Pons (tissue), 1 donor: ENCODE measurements at places on chromosomes 7 and 10.

GRCh38 chr7:158549616-158550393 is 37.8 kb downstream of the PTPRN2 start:
- DNase-seq = no peak

GRCh38 chr7:7536396-7537019 is 835 bp upstream of the COL28A1 start:
- DNase-seq = no peak

DNA sequence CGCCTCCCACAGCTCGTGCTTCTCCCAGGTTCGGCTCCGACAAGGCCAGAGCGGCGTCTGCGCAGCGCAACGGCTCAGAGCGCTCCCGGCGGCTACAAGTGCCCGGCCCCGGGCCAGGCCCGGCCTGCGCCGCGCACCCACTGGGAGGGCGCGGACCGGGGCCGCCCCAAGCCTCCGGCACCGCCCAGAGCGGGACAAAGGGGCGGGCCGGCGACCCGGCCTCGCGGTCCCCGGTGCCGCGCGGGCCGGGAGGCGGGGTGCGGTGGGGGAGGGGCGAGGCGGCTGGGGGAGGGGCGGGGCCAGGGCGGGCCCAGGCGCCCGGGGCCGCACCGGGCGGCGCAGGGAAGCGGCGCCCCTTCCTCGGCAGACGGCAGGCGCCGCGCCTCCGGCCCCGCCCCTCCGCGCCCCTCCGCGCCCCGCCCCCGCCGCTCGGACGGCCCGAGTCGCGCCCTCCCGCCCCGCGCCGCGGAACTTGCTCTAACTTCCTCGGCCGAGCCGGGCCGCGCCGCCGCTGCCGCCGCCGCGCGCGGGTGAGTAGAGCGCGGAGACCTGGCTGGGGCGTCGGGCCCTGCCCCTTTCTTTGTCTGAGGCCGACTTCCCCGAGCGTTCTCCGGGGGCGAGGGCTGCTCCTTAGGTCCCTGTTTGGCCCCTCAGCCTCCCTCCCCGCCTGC is at the start of gene TSPAN14:
Gene TSPAN14 (plus strand): TSS at position 469 of the 671 bp plus-strand sequence. CDS start 34,924 bp downstream, outside the sequence.
- DNase-seq = peak; percentile 71

- DNase-seq = no peak
These were observed 31.7 kb downstream of the TRDMT1 start for GRCh38 chr10:17169803-17170202.

GRCh38 chr10:7906128-7906527 is 87.8 kb downstream of the TAF3 start:
- no peak for DNase-seq

GRCh38 chr7:154929006-154929726 is 73.8 kb downstream of the PAXIP1 start:
- peak; percentile 5 for DNase-seq

DNA sequence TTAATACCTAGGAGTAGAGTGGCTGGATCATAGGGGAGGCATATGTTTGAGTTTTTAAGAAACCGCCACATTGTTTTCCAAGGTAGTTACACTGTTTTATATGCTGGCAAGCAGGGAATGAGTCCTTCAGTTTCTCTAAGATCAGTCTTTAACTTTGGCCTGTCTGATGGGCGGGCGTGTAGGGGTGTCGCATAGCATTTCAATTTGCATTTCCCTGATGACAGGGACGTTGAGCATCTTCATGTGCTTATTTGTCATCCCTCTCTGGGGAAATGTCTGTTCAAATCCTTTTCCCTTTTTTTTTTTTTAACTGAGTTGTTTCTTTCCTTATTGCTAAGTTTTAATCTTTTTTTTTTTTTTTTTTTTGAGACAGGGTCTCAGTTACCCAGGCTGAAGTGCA is 9.8 kb downstream of the MTG1 start:
- DNase-seq = no peak

- no peak for DNase-seq
These were observed 329.2 kb upstream of the COBL start for GRCh38 chr7:51645702-51646298.

DNA sequence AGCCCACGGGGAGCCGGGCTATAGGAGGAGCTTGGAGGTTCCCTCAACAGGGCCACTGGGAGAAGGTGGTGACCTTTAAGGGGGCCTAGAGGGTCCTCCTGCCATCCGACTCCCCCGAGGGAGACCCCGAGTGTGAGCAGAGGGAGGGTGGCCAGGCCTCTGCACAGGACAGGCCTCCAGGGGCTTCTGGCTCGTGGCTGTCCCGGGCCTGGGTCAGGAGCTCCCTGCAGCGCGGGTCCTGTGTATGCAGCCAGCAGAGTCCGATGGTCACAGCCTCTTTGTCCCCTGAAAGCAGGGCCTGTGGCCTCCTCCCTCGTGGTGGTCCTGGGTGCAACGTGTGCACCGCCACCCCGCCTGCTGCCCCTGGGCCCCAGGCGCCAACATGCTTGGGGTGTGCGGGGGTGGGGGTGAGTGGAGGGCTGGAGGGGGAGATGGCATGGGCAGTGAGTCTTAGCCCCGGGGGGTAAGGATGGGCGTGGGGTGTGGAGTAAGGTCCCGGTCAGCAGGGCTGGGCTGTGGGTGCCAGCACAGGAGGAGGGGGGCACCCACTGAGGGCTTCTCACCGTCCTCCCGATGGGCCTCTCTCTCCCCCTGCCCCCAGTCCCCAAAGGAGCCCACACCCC is 27.1 kb downstream of the UNCX start:
- DNase-seq = no peak

GRCh38 chr7:106243893-106244292 is 40.9 kb downstream of the NAMPT start:
- no peak for DNase-seq

- DNase-seq = no peak
These were observed 105.5 kb downstream of the BICC1 start for GRCh38 chr10:58618158-58618676.

- no peak for DNase-seq
These were observed 647.9 kb downstream of the CNTNAP2 start for GRCh38 chr7:146764458-146764857.

DNA sequence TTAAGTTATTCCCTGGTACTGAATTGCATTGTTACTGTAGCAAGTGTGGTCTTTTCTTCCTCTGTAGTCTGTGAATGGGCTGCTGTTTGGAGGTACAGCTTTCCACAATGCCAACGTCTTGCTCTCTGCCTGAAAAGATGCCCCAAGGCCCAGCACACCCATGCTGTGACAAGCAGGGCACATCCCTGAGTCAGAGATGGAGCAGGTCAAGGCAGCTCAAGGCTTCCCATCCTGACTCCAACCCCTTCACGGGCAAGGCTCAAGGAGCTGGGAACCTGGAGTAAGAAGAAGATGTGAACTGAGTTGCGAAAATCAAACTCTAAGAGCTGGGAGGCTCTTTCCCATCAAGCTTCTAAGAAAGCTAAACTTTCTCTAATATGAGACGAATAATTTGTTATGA is 27.2 kb downstream of the SVIL start:
- no peak for DNase-seq

GRCh38 chr7:106603346-106603745 is 57.6 kb downstream of the CCDC71L start:
- DNase-seq = no peak

DNA sequence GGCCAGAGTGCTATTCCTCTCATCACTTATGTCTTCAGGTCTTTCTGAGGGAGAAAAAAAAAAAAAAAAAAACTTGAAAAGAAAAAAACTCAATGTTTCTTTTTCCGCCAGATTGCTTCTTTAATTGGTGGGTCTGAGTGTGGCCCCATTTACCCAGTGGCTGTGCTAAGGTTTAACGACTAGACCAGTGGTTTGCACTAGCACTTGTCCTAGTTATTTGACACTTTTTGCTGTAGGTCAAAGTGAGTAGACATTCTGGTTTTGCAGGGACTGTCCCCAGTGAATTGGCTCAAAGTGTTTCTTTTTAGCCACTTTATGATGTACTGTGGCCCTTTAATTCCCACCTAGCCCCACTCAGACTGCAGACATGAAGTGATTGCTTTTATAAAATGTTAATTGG is 273.3 kb downstream of the PTEN start:
- no peak for DNase-seq

DNA sequence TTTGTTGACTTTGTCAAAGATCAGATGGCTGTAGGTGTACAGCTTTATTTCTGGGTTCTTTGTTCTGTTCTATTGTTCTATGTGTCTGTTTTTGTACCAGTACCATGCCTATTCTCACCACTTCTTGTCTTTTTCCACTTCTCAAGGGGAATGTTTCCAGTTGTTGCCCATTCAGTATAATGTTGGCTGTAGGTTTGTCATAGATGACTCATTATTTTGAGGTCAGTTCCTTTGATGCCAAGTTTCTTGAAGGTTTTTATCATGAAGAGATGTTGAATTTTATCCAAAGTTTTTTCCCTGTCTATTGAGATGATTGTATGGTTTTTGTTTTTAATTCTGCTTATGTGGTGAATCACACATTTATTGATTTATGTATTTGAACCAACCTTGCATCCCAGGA is 216.7 kb upstream of the RNF32 start:
- no peak for DNase-seq

- DNase-seq = no peak
These were observed 22.5 kb downstream of the WDR37 start for GRCh38 chr10:1078668-1079067.

DNA sequence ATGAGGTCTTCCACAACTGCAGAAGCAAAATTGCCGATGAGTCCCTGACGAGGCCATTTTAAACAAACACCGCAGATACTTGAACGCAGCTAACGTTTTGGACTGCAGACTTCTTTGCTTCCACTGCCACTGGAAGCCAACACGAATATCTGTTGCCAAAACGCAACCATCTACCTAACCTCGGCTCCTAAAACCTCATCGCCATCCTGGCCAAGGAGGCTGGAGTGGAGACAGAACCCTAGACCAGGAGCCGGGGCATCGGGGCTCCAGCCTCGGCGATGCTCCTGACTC is 493 bp downstream of the WDR91 start:
- peak; percentile 56 for DNase-seq

DNA sequence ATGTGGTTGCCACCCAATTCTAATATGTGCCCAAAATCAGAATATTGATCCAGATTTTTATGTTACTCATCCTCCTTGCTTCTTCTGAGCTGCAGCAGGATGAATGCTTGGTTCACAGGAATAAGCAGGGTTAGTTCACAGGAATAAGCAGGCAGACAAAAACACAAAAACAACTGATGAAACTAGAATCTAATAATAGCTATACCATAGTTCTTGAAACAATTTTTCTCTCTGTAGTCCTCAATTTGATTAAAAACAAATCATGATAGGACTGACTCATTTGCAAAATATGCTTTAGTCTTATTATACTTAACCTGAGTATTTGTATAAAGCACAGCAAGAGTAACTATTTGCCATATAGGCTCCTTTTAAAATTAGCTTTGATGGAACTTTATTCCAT is 24.4 kb upstream of the ARHGAP12 start:
- DNase-seq = no peak

DNA sequence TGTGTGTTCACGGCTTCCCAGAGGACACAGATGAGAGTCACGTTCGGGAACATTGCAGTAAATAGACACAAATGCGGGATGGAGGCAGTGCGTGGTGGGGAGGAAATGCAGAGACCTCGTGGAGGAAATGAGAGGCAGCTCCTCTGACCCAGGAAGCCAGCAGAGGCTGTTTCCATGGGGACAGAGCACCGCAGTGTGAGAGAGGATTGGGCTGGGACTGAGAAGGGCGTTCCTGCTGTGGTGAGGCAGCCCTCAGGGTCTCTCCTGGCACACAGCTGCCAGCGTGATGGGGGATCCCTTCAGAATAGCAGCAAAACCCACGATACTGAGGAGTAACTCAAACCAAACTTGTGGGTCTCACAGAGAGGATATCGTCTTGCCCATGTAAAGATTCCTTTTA is 21.7 kb upstream of the BHLHA15 start:
- no peak for DNase-seq

GRCh38 chr10:9733766-9734165 is 1283.9 kb upstream of the CELF2 start:
- DNase-seq = no peak

DNA sequence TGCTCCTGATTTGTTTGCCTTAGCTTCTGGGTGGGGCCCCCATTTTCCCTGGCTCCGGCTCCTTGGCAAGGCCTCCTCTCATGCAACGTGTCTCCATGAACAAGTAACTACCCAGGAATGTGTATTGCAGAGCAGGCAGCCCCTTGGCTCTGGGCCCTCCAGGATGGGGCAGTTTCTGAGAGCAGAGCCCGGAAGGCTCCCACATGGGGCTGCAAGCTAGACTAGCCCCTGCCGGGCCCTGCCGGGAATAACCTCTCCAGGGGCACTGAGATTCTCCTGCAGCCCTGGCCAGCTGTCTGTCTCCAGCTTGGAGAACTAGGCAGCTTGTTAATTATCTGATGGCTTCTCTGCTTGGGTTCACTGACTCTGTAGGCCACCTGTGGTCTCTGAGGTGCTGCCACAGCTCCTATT is 184.0 kb upstream of the INHBA start:
- DNase-seq = no peak

GRCh38 chr7:127152423-127152822 is 100.3 kb downstream of the GRM8 start:
- DNase-seq = no peak
